ENCODE measurements at places on chromosomes 16 and 17.

DNA sequence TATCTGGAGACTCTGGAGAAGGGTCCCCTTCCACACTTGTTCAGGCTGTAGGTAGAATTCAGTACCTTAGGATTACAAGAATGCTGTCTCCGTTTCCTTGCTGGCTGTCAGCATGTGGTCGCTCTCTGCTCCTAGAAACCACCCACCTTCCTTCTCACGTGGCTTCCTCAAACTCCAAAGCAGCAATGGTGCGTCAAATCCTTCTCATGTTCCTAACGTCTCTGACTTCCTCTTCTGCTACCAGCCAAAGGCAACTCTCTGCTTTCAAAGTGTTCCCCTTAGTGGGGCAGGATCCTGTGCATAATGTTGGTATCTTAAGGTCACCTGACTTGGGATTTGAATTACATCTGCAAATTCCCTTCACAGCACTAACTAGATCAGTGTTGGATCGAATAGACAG lies 30.9 kb upstream of the DYNLRB2 start:
- DNase-seq: no peak

GRCh38 chr17:57567251-57567650 lies 177.8 kb downstream of the CCDC182 start:
- no peak for DNase-seq

DNA sequence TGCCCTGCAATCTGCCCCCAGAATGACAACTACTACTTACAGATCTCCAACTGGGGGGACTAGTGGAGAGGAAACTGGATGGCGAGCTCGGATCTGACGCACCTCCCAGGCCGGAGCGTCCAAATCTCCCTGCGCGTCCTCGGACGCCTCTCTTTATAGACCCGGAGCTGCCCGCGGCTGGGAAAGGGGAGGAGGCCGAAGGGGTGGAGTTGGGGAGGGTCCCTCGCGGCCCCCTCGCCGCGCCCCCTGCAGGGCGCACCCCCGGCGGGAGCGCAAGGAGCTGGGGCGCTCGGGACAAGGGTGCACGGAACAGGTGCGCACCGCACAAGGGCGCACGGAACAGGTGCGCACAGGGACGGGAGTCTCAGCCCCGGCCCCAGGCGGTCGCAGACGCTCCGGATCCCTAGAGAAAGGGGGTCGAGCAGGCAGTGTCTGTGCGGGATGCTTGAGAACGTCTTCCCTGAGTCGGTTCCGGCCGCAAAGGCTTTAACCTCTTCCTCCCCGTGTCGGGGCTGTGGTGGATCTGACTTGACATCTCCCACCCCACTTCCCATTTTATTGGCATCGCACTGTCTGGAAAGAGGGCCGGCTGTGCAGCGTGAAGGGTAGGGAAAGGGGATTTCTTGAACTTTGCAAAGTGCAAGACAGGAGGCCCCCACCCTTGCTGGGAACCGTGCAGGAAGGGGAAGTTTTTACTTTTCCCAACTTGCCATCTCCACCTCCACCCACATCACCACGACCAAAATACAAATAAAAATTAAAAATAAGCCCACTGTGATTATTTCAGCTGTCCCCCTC lies at the start of gene MYH11:
Gene MYH11 (minus strand): TSS at position 128 of the 798 bp plus-strand sequence. CDS start 18,776 bp downstream, outside the sequence.
- DNase-seq: no peak

GRCh38 chr17:37791447-37792399 lies 46.9 kb upstream of the HNF1B start:
- no peak for DNase-seq

DNA sequence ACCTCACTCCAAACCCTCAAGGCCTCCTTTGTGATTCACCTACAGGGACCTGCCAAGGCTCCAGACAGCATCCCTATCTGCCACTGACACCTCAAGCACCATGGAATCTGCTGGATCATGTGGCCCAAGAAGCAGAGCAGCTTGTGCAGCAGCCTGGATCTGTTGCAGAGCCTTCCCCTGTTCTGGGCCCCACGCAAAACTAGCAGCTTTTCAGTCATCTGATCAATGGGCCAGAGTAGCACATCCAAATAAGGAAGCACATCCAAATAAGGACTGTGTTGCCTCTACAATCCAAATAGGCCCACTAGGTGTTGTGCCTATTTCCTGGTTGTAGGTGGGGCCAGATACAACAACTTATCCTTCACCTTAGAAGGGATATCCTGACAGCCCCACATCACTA lies 97.1 kb upstream of the GNAO1 start:
- no peak for DNase-seq

- no peak for DNase-seq
These were observed 1.4 kb downstream of the SYNGR3 start for GRCh38 chr16:1991135-1991551.

DNA sequence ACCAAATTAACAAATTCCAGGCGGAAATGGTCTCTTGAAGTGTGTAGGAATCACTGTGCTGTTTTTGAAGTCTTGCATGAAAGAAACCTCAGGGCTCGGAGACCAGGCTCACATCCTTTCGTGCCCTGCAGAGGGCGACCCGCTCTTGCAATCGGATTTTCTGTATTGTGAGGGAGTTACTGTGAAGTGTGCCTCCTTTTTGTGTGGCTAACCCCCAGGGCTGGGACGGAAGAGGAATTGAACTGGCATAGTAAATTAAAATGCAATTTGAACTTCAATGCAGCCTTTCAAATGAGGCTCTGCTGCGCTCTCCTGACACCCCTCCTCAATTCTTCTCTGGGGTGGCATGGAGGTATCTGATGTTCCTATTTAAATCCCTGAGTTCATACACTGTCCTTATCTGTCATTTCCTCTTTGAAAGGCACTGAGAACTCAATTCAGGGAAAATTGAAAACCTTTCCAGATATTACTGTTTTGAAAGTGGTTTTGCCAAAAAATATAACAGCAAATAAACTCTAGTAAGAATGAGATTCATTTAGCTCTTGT lies 51.5 kb upstream of the MGAT5B start:
- no peak for DNase-seq

Data from NCI-H1417 treated with DMSO at 0.1 percent for 48 hours (cell line).